Colonic mucosa (tissue), 4 donors: ENCODE measurements at places on chromosomes 6 and 20. TPM values are rescaled to one million over a fixed set of nuclear protein-coding genes. Genes with fewer than 3 reads are reported as not detected.

Gene IL17A
- total RNA-seq: not detected

DNA sequence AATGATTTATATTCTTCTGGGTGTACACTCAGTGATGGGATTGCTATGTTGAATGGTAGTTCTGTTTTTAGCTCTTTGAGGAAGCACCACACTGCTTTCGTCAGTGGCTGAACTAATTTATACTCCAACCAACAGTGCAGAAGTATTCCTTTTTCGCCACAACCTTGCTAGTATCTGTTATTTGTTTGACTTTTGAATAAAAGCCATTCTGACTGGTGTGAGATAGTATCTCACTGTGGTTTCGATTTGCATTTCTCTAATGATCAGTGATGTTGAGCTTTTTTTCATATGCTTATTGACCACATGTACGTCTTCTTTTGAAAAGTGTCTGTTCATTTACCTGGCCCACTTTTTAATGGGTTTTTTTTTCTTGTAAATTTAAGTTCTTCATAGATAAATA, 583.8 kb upstream of the ARID1B start:
- no peaks in the 10 kb centered on the region for H3K4me1 ChIP-seq
- H3K4me3 ChIP-seq: no peak overlapping the region
- no peaks in the 10 kb centered on the region for H3K27me3 ChIP-seq
- no peak overlapping the region for H3K27ac ChIP-seq
- DNase-seq: no peak

DNA sequence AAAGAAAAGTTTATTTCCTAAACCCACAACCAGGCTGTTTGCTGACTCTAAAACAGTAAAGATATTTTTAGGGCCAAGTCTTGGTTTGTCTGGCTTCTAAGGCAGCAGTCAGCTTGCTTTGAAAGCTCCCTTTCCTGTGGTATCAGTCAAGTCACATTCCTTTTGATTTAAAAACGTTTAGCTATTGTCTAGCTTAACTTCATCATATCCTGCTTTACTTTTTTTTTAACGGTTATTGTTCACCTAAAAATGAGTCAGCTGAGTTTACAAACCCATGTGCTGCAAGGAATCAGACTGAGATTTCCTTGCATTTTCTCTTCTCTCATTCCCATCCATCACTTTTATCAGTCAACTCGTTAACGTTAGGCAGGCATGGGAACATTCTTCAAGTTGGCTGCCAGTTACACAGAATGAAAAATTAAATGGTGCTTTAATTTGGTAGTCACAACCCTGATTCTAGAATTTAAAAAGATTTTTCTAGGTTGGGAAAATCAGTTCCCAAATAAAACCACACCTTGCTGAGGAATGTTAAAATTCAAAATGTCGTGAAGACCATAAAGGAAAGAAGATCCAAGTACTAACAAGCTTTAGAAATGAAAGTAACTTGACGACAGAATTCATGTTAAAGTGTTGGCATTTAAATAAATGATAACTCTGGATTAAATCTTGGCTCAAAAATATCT, 45.9 kb downstream of the ELOVL5 start:
- H3K27me3 ChIP-seq: no peaks in the 10 kb centered on the region
- peaks cover 3% of the 10 kb centered on the region for H3K4me1 ChIP-seq
- H3K36me3 ChIP-seq: no peaks in the 10 kb centered on the region
- H3K27ac ChIP-seq: no peak overlapping the region

- no peak overlapping the region for H3K27ac ChIP-seq
- no peak for DNase-seq
- H3K36me3 ChIP-seq: no peaks in the 10 kb centered on the region
These were observed 39.9 kb upstream of the FRMD1 start for GRCh38 chr6:168118935-168119334.

DNA sequence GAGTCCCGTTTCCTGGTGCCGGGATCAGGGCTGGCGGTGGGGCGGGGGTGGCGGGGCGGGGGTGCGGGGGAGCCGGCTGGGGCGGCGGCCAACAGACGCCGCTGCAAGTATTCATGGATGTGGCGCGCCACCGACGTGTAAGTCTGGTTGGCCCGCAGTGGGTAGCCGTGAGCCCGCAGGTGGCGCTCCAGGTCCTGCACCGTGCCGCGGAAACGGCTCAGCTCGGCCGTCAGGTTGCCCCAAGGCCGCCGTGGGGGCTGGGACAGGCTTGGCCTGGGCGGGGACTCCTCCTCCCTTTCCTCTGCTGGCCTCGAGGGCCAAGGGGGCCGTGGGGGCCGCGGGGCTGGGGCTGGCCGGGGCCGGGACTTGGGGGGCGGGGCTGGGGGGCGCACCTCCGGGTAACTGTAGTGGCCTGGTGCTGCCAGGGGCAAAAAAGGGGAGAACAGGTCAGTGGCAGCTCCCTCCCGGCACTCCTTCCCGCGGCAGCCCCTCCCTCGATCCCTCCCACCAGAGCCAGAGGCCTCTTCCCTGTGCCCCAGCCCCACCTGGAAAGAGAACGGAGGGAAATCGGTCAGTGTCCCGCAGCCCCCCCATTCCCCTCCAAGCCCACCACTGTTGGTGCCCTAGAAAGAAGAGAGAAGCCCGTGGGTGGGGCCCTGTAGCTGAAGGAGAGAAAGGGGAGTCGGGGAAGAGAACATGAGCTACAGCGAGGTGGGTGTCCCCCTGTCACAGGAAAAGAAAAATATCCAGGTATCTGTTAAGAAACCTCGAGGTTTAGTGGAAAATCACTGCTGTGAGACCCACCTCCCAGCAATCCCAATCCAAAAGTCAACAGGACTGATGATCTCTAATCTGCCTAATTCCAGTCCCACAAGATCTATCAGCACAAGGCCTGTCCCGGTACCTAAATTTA, 21.3 kb downstream of the TNXB start:
- no peaks in the 10 kb centered on the region for H3K27me3 ChIP-seq
- peak overlapping the region; percentile 10 for H3K4me3 ChIP-seq
- peaks cover 5% of the 10 kb centered on the region for H3K4me1 ChIP-seq
- no peak overlapping the region for H3K27ac ChIP-seq
- peak; percentile 87 for DNase-seq

DNA sequence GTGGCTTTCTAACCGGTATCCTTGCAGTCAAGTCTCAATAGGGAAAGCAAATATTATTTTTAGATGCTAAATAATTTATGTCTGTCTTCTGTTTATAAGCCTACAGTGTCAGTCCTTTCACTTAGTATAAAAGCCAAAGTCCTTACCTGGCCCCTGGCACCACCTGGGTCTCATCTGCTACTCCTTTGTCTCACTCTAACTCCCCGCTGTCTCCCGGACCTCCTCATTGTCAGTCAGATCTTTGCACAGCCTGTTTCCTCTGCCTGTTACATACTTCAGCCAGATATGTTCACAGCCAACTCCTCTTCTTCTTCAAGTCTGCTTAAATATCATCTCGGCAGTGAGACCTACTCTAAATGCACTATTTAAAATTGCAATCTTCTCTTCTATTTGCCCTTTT, 84.2 kb downstream of the THEMIS start:
- H3K27me3 ChIP-seq: no peaks in the 10 kb centered on the region
- H3K4me1 ChIP-seq: no peaks in the 10 kb centered on the region
- no peak overlapping the region for H3K4me3 ChIP-seq
- no peak overlapping the region for H3K27ac ChIP-seq
- DNase-seq: no peak

GRCh38 chr20:37702403-37703034, 8.7 kb downstream of the CTNNBL1 start:
- H3K36me3 ChIP-seq: no peaks in the 10 kb centered on the region
- no peak for DNase-seq
- H3K4me3 ChIP-seq: no peak overlapping the region
- H3K27ac ChIP-seq: no peak overlapping the region
- no peaks in the 10 kb centered on the region for H3K27me3 ChIP-seq

Gene NMBR
- not detected for total RNA-seq

Gene NQO2
- total RNA-seq: 14.1 TPM
